ENCODE measurements at places on chromosomes 5 and 9.

DNA sequence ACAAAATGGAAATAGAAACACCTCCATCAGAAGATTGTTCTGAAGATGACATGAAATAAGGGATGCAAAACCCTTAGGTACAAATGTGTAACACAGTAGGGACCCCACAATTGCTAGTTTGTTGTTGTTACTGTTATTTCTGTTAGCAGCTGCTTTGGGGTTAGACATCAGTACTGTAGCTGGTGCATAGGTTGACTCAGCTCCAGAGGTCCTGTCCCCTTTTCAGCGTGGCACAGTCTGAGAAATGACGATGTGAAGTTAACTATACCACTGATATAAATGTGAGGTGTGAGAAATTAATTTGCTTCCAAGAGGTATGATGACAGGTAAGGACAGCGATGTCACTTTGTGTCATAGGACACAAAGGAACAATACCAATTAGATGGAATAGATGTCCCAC, 384.6 kb upstream of the KLF4 start:
- DNase-seq: no peak

- DNase-seq: no peak
Measured at GRCh38 chr9:99491408-99492158, 269.5 kb downstream of the SEC61B start.

DNA sequence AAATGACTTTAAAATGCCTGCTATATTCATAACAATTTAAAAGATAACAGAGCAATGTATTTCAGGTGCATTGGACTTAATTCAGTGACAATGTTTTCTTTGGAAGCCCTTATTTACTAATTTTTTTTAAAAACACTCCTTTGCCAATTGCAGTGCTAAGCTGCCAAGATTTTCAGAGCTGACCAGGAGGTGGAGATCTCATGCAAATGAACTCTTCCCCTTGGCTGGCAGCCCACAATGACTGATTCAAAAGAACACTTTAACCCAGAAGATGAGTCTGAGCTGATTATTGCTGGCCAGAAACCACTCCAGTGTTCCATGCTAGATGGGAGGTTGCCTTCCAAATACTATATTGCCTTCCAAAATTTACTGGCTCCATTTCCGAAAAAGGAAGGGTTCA, 128.3 kb upstream of the CCNH start:
- no peak for DNase-seq

DNA sequence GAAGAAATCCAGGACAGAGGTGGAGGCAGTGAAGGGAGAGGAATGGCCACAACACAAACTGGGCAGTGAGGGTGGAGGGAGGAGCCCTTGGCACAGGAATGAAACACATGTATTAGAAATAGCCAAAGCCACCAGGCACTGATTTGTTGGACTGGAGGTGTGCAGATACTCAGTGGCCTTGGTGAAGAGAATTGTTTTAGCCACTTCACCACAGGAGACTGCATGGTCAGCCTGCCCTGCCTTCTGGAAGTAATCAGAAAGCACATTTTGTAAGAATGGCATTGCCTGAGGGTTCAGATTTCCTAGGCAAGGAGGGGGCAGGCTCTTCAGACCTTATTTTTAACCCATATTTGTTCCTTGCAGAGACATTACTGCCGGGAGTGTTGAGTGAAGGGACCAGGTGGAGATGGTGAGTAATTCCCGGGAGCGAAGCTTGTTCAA, 2.2 kb downstream of the SGCD start:
- no peak for DNase-seq

- DNase-seq: no peak
Measured at GRCh38 chr5:134092875-134093274, 21.6 kb upstream of the TCF7 start.

DNA sequence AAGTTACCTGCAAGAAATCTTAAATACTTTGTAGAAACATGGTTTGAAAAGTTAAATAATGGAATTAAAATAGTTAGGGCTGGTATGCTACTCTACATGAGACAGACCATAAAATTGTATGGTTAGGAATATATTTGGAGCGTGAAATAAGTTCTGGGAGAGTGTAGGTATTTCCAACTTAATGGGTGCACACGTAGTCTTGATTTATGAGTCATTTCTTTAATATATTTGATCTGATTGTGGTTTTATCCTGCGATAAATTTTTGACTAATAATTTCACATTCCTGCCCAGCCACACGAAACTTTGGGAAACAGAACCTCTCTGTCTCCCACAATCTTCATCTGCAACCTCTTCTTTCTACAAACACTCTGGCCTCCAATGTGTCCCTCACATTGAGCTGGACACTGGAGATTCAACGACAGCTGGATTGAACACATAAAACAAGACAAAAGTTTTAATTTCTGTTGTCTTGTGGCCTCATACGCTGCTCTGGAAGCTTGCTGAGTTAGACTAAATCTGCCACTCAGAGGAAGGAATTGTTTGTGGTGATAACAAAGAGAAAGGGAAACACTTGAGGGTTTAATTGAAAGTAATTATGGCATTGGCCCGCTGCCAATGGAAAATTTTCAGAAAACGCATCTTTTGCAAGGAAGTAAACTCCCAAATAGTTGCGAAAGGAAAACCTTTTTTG, 201.8 kb upstream of the ZNF608 start:
- DNase-seq: no peak

DNA sequence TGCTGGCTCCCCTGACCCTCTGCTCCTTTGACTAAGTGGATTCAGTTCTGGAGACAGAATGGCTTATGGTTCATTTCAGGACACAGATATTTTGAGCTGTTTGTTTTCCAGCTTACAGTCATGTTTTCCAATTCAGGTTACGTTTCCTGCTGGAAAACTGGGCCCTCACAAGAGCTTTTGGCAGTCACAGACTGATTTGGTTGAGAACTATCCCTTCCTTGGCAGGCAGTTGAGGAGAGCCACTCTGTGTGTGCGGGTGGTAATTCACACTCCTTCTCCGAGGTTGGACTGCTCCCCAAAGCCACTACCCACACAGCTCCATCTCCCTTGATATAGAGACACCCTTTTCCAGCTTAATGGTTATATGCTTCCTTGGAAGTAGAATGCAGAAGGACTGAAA, 534.5 kb downstream of the TMEM38B start:
- DNase-seq: no peak

Measured in stimulated activated CD4-positive, alpha-beta T cell treated with anti-CD3 and anti-CD28 coated beads, Interleukin-4, amount 100 ng/mL, for 48 hours (primary cell).